ENCODE measurements at places on chromosomes 6 and 20. TPM values are rescaled to one million over a fixed set of nuclear protein-coding genes. Genes with fewer than 3 reads are reported as not detected.

The SLC17A2 gene
- 0.15 TPM for total RNA-seq

The FOXA2 gene
- total RNA-seq, result not detected

The KIFC1 gene
- 2.7 TPM for total RNA-seq

The SLC22A2 gene
- not detected for total RNA-seq

Measured in naive thymus-derived CD4-positive, alpha-beta T cell (primary cell).